Smooth muscle cell of the pulmonary artery (primary cell): ENCODE measurements at places on chromosomes 11 and 22. TPM values are rescaled to one million over a fixed set of nuclear protein-coding genes. Genes with fewer than 3 reads are reported as not detected.

MS4A6A gene
- total RNA-seq: not detected in 2 replicates

KIRREL3 gene
- total RNA-seq: 4.6 and 5.0 TPM in 2 replicates

SLC6A5 gene
- not detected in 2 replicates for total RNA-seq

TRIM48 gene
- total RNA-seq: not detected in 2 replicates

LRRC75B gene
- 4.1 and 5.2 TPM in 2 replicates for total RNA-seq

ADAMTS8 gene
- 0.07 and 0.65 TPM in 2 replicates for total RNA-seq

SLC15A3 gene
- total RNA-seq: 10.7 and 16.4 TPM in 2 replicates

TTC36 gene
- 1.3 and 2.1 TPM in 2 replicates for total RNA-seq

PISD gene
- 39.5 and 50.9 TPM in 2 replicates for total RNA-seq

CHADL gene
- total RNA-seq: 1.1 and 1.2 TPM in 2 replicates
